Trophoblast cell (in vitro differentiated cells and primary cell): ENCODE measurements at places on chromosomes 1 and 21.

DNA sequence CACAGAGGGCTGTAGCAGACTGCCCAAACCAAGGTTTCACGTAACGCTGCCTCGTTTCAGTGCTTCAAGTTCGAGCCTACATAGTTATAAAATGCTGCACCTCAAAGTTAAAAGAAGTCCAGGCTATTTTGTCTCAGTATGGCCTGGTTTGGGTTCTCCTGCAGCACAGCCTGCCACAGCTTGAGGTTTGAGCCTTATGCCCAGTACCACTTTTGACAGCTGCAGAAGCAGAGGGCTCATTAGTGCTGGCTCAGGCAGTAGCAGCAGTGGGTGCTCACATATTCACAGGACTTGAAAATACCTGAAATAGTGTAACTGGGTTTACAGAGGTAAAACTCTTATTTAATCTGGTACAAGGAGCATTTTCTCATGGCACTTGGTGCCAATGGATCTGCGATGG lies 15.3 kb downstream of the SPATA46 start:
- no peak for DNase-seq

GRCh38 chr1:171753685-171754352 lies 12.0 kb upstream of the VAMP4 start:
- no peak for DNase-seq

GRCh38 chr1:51663105-51663504 lies 46.2 kb downstream of the OSBPL9 start:
- no peak for DNase-seq

DNA sequence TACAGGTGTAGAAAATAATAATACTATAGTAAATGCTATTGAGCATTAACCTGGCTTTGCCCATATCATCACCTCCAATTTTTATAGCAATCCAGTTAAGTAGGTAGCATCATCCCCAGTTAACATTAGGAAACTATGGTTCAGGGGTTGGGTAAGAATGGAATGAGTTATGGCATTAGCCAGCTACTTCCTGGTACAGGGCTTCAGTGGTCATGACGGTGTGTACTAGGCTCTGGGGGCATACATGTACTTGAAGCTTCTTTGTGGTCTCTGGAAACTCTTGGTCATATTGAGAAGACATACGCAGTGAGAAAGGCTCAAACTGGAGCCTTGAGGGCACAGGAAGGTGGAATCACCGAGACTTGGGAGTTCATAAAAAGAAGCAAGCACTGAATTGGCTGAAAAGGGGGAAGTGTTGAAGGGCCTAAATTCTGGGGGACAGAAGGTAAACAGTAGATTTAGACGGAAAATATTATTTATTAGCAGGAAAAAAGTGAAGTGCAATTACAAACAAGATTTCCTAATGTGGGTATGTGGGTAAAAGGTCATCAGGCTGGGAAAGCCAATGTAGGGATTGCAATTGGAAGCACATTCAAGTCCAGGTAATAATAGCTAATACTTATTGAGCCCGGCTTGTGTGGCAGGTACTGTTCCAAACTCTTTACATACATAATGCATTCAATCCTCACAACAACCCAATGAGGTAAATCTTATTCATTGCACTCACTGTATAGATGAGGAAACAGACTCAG lies 114.2 kb upstream of the ATP1A1 start:
- no peak for DNase-seq

DNA sequence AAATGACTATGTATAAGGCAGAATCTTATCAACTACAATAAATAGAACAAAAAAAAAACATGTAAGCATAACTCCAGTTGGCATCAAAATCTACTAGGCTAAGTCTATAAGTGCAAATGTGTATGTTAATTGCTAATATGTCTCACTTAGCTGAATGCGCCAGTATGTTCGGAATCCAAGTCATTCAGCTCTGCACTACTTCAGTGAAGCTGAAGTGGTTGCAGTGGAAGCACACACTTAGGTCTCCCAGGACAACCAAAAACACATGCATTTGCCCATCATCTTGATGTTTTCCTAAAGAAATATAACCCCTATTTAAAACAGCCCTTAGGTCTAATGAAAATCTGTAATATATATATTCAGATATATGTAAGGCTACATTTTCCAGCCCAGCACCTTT lies 41.0 kb upstream of the RGS2 start:
- DNase-seq, result no peak

- DNase-seq, result peak; percentile 3
Observed at GRCh38 chr1:106063510-106063909, 993.0 kb upstream of the PRMT6 start.

GRCh38 chr1:10057343-10057742 lies 24.6 kb downstream of the UBE4B start:
- DNase-seq, result no peak
